ENCODE measurements at places on chromosomes 2 and 18.

DNA sequence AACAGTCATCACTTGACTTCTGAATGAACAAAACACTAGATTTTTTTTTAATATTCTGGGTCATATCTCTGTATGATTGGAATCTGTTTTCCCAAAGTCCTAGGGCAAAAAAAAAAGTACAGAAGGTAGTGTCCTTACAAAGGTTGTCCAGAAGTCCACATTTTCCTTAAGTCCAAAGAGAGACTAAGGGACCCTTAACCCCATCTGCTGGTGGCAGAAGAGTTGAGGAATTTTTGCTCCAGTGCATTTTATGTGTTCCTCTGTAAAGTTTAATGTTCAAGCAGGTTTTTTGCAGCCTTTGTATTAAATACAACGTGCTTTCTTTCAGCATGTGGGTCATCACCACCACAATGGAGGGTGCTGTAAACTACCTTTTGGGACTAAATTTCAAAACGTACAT, 215.9 kb downstream of the SP3 start:
- DNase-seq: no peak

- DNase-seq: no peak
Observed at GRCh38 chr2:98883780-98884211, 52.2 kb downstream of the CRACDL start.

- no peak for DNase-seq
Observed at GRCh38 chr18:57209713-57210106, 62.8 kb downstream of the BOD1L2 start.

DNA sequence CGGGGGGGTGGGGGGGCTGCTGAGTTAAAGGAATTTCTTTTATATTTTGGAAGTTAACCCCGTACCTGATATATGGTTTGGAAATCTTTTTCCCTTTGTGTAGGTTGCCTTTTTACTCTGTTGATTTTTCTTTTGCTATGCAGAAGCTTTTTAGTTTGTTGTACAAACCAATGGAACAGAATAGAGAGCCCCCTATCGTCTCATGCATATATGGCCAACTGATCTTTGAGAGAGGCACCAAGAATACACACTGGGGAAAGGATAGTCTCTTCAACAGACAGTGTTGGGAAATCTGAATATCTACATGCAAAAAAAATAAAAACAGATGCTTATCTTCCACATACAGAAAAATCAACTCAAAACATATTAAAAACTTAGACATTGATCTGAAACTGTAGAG, 647.8 kb upstream of the KLHL29 start:
- no peak for DNase-seq

- no peak for DNase-seq
Observed at GRCh38 chr2:38584881-38585280, 17.8 kb downstream of the HNRNPLL start.

DNA sequence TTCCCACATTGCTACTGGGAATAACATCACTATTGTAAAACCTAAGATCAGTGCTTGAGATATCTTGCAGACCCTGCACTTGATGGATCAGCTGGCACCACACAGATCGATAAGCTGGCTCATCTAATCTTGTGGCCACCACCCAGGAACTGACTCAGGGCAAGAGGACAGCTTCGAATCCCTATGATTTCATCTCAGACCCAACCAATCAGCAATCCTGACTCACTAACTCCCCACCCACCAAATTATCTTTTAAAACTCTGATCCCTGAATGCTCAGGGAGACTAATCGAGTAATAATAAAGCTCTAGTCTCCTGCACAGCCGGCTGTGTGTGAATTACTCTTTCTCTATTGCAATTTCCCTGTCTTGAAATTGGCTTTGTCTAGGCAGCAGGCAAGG, 11.3 kb upstream of the TEX44 start:
- DNase-seq: no peak

DNA sequence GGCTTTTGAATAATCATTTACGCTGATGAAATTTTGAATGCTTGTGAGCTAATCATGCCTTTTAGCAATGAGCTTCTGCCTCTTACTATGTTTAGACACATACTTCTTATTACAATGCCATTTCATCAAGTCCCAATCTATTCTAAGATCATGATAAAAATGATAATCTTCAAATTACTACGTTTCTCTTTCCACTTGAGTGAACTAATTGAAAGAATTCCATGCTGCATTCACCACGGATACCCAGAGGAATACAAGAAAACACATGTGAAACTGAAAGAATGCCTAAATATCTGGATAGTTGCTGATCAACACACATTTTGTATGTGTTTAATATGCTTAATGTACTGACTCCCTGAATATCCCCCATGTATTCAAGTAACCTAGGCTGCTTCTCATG, 62.3 kb downstream of the LRRTM4 start:
- no peak for DNase-seq

GRCh38 chr2:235421618-235422017, 72.2 kb upstream of the AGAP1 start:
- DNase-seq: no peak

All from T-helper 9 cell (primary cell).